ENCODE measurements at places on chromosomes 4 and X. TPM values are rescaled to one million over a fixed set of nuclear protein-coding genes. Genes with fewer than 3 reads are reported as not detected.

The AVPR2 gene
- not detected for total RNA-seq

The APBB2 gene
- total RNA-seq: 31.8 TPM

The CYLC1 gene
- total RNA-seq: not detected

The ZNF718 gene
- total RNA-seq: 3.0 TPM
